ENCODE measurements at places on chromosomes 1 and 21.

GRCh38 chr1:181513786-181514297 is 30.5 kb downstream of the CACNA1E start:
- no peak for DNase-seq

- DNase-seq, result no peak
Observed at GRCh38 chr1:180951186-180951745, 38.6 kb downstream of the KIAA1614 start.

GRCh38 chr21:32515874-32516273 is 69.4 kb downstream of the TCP10L start:
- DNase-seq, result no peak

GRCh38 chr1:109281680-109282496 is 1.1 kb downstream of the PSRC1 start:
- no peak for DNase-seq

DNA sequence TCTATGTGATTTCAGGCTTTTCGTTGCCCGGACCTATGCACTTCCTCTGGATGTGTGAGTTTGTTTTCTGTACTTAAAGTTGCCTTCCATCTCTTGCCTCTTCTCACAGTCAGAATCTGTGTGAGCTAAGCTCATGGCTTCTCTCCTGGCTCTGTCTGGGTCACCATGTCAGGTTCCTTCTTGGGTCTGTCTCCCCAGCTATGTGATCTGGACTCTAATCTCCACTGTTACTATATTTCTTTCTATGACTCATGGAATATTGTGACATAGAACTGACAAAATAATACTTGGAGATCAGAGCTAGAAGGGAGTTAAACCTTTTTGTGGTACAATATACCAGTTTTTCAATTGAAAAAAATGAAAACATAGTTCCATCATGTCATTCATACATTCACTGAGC is 172.7 kb upstream of the FGGY start:
- DNase-seq, result no peak

DNA sequence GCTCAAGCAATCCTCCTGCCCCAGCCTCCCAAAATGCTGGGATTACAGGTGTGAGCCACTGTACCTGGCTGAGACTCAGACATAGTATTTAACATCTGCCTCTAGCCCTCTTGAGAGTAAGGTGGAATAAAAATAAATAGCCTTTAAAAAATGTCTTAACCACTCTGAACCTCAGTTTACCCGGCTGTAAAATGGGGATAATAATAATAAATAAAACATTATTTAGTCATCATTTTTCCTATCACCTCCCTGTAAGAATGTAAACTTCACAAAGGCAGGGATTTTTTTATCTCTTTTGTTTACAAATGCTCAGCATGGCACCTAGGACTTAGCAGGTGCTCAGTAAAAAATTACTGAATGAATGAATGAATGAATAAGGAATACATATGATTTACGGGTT is 17.2 kb downstream of the EPHB2 start:
- DNase-seq, result no peak

DNA sequence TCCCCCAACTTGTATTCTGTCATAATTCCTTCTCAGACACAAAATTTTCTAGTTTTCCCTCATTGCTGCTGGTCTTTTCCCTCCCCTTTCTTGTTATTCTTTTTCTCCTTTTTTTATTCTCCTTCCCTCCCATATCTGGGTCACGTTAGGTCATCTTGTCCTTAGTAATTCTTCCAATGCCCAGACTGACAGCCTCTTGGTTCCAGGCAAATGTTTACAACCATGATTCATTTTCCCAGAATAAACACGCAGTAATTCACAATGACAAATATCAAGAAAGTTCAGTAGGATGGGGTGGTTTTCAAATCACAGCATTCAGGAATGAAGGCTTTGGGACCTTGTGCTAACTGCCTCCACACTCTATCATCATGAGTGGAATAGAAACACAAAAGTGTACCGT is 25.2 kb downstream of the NHLH2 start:
- no peak for DNase-seq

DNA sequence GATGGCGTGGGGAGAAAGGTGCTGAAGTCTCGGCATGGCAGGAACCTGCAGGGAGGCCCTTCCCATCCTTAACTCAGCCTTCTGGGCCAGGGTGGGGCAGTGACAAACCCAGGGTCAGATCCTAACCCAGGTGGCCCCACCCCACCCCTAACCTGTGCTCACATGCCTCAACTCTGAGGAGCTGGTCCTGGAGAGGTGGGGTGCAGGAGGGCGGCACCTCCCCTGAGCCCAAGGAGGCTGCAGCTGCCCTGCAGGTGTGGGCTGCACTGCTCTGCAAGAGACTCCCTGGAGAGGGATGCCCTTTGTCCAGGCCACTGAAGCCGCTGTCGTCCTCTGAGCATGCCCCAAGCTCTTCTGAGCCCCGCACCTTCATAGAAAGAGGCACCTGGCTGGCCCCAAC is 15.2 kb upstream of the ADAMTSL4 start:
- DNase-seq, result no peak

DNA sequence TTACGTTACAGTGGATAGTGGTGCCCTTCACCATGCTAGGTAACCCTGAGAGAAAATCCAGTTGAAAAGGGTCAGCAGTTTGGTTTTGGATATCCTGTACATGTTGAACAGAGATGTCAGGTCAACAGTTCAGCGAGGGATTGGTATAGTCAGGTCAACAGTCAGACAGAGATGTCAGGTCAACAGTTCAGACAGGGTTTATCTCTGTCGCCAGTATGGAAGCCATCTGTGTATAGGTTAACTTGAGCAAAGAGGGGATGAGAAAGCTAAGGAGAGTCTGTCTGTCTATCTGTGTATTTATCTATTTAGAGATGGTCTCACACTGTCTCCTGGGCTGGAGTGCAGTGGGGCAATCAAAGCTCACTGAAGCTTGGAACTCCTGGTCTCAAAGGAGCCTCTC is 17.7 kb downstream of the DHDDS start:
- no peak for DNase-seq

DNA sequence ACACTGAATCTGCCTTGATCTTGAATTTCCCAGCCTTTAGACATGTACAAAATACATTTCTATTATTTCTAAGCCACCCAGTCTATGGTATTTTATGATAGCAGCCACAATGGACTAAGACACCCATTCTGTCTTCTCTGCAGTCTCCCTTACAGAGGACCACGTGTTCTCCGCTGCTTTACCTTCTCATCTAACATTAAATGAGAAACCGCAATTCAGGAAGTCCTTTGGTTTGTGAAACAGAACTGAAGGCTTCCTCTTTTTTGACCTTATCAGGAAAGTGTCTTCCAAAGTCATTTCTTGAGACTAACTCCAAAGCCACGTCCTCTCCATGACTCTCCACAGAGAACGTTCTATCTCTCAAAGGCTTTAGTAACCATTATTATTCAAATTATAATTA is 560.1 kb downstream of the OMA1 start:
- DNase-seq, result no peak

- DNase-seq, result no peak
Observed at GRCh38 chr1:24236789-24237371, 49.8 kb upstream of the IFNLR1 start.

DNA sequence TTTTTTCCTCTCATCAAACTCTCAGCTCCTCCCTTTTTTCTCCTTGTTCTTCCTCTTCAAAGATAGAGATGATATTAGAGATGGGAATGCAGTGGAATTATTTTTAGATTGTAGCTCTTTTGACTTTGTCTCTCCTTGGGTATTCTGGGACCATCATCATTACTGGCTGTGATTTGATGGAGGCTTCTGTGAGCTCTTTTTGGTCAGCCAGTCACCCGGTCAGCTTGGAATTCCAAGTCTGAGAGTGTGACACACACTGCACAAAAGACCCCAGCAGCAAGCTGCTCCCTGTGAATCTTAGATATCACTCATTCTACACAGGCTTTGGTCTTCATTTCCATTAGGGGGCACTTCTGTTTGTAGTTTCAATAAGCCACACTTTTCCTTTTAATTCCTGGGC is 51.6 kb upstream of the NEK7 start:
- DNase-seq, result no peak

DNA sequence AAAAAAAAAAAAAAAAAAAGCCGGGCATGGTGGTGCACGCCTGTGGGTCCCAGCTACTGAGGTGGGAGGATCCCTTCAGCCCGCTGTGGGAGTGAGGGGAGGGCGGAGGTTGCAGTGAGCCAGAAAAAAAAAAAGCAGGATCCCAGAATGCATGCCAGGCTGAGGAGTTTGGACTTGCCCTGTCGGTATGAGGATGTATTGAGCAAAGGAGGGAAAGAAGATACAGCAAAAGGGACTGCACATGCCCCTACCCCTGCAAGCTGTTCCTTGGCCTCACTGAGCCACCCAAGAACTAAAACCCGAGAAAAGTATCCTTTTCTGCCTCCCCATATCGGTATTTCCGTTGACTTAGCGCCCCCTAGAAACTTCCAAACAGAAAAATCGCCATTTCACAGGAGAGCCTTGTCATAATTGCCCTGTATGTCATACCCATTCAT is 1.3 kb upstream of the GPATCH4 start:
- no peak for DNase-seq

GRCh38 chr1:39928809-39929587 is 25.9 kb upstream of the MFSD2A start:
- DNase-seq, result no peak

- no peak for DNase-seq
Observed at GRCh38 chr1:6302568-6302967, 41.7 kb upstream of the GPR153 start.

DNA sequence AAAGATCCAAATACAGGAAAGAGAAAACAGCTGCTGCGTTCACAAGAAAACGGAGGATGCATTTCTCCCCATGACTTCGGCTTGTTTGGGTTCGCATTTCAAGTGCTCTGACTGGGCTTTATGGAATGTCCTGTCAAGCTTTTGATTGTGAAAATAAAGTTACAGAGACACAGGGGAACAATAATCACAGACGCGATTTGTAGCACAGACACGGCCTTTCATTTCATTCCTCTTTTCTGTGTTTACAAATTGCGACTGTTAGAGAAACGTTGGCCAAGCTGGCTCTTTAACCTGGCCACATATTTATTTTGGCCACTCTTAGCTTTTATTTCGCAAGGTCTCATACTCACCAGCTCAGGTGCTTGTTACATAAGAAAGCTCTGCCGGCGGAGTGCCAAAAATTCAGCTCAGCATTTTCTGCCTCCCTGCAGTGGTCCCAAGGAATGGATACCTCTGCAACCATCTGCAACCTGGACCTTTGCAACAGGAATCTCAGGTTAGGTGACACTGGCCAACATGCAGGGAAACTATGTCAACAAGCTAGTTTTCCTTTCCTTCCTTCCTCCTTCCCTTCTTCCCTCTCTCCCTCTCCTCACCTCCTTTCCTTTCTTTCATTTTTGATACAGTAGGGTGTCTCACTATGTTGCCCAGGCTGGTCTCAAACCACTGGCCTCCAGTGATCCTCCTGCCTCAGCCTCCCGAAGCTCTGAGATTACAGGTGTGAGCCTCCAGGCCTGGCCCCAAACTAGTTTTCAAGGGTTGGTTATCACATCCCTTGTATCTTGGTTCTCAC is 58.2 kb upstream of the SLC45A1 start:
- no peak for DNase-seq

DNA sequence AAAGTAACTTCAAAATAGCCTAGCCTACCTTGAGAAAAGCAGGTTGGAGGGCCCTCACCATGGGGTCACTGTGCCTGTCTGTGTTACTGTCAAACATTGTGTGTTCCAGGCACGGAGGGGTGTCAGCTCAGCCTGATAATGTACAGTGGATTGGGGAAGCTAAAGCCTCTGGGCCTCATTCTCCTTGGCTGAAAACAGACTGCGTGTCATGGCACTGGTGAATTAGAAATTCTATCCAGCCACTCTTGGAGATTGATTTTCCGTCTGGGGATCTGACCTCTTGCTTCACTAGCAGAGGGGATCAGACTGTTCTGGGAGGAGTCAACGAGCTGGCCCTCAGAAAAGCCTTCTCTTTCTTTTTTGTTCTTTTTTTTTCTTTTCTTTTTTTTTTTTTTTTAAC is 123.5 kb upstream of the HOOK1 start:
- DNase-seq, result no peak

GRCh38 chr1:83901547-83902155 is 97.3 kb downstream of the TTLL7 start:
- DNase-seq, result no peak

GRCh38 chr21:44010429-44010828 is 1.7 kb upstream of the TRAPPC10 start:
- DNase-seq, result no peak

GRCh38 chr1:103162360-103162759 is 54.0 kb upstream of the COL11A1 start:
- no peak for DNase-seq

DNA sequence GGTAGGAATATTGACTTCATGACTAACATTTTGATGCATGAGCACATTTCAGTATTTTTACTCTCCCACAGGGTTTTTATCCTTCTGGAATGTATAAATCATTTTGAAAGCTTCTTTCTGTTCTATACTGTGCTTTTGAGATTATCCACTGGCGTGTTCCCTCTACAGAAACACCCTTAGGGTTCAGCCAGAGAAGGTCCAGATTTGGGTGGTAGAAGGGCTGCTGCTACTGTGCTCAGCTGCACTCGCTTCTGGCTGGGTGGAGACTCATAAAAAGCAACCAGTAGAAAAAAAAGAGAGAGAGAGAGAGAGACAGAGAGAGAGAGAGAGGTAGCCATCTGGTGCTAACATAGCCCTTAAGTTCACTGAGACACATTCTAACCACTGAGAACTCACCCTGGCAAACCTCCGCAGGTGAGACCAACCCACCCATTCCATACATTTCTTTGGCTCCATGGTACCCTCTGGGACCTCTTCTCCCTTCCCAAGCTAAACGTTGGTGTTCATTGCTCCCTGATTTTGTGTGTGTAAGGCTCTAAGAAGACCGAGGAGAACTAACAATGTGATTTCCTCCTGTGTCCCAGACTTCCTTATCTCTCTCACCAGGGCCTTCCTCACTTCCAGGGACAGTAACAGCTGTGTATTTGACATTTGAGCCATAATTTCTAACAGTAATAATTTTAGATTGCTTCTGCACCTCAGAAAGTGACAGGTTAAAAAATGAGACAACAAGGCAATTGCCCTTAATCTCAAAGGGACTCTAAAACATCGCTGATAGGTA is 7.2 kb downstream of the APCS start:
- no peak for DNase-seq

DNA sequence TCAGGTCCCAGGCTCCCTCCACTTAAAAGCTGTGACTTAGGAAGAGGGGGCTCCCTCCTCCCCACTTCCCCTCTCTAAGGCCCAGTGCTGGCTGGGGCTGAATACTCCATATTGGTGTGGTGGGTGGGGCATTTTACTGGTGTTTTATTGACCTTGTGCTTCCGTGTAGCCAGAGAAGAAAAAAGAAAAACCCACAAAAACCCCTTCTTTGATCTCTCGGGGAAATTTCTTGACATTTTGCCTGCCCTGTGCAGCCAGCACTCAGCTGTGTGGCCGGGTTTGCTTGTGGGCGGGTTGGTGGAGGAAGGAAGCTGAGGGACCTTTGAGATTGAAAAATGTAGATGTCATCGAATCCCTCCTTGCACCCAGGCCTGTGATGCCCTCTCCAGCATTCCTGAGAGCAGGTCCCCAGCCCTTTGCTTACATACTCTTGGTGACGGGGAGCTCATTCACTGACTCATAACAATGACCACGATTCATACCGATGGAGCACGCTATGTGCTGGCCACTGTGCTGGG is 24.8 kb downstream of the TNFRSF8 start:
- DNase-seq, result peak; percentile 66

- DNase-seq, result no peak
Observed at GRCh38 chr1:111804776-111805175, 49.1 kb downstream of the DDX20 start.

GRCh38 chr1:19610282-19610981 is 33.7 kb upstream of the NBL1 start:
- no peak for DNase-seq

All from activated T-cell treated with anti-CD3 and anti-CD28 coated beads, Interleukin-2, amount 50 U/mL, for 48 hours (primary cell).